Stimulated activated CD4-positive, alpha-beta T cell treated with anti-CD3 and anti-CD28 coated beads, Interleukin-1b, Interleukin-23, amount 100 ng/mL, for 1 hour (primary cell): ENCODE measurements at places on chromosomes 4 and X.

- no peak for DNase-seq
Observed at GRCh38 chr4:55355555-55355954, 9.5 kb downstream of the SRD5A3 start.

GRCh38 chr4:181225616-181226261, 1017.5 kb upstream of the TENM3 start:
- no peak for DNase-seq

GRCh38 chr4:11436673-11437072, 8.0 kb upstream of the HS3ST1 start:
- DNase-seq: no peak

DNA sequence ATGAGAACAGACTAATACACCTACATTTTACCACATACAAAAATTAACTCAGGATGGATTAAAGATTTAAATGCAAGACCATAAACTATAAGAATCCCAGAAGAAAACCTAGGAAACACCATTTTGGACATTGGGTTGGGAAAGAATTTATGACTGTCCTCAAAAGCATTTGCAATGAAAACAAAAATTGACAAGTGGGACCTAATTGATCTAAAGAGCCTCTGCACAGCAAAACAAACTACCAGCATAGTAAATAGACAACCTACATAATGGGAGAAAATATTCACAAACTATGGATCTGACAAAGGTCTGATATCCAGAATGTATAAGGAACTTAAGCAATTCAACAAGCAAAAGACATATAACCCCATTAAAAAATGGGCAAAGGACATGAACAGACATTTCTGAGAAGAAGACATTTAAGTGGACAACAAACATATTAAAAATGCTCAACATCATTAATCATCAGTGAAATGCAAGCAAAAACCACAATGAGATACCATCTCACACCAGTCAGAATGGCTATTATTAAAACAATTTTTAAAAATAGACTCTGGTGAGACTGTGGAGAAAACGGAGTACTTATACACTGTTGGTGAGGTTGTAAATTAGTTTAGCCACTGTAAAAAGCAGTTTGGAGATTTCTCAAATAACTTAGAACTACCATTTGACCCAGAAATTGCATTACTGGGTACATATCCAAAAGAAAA, 221.7 kb upstream of the DIPK2B start:
- DNase-seq: no peak

DNA sequence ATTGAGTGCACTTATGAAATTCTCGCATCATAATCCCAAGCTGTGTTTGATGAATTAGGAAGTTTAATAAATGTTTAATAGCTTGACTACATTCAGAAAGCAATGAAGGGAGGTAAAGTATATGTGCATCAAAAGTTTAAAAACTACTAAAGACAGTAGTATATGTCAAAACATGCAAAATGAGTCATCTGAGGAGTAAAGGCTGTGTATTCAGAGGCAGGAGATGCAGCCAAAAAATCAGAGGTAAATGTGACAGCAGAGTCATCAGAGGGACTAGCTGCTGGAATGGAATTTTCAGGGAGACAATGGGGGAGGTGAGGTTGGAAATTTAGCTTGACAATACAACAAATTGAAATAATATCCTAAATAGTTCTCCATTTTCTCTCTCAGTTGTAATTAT, 127.0 kb upstream of the FUNDC1 start:
- no peak for DNase-seq

DNA sequence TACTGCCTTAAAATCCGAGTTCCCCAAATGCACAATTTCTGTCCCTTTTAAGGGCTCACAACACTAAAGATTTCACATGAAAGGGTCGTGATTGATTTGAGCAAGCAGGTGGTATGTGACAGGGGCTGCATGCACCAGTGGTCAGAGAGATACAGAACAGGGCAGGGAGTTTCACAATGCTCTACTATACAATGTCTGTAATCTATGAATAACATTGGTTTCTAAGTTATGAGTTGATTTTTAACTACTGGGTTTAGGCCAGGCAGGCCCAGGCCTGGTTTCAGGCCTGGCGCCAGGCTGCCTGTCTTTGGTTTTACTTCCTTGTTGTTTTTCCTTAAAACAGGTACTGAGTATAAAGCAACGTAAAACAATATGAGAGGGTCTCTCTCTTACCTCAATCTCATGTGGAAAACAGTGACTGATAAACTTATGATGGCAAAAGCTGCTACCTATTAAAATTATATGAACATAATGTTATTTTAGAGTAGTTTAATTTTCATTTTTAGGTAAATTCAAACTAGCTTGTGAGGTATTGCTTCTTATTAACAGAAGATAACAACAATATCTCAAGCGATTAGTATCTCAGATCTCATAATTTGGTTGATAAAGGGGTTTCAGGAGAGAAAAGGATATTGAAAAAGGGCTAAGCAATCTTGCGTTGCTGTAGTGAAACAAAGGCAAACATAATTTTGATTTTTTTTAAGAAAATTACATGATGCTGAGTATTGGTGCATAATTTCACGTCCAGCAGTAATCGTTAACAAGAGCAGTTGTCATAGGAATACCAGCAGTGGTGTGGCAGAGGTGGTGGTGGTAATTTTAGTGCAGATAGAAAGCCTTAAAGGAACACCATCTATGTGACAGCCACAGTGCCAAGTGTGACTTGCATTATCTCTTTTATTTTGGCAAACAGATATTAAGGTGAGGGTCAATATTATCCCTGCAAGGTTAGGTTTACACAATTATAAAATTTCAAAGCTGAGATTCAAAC, 944.4 kb upstream of the GRID2 start:
- DNase-seq: no peak

GRCh38 chrX:109902665-109903064, 100.2 kb upstream of the TMEM164 start:
- DNase-seq: no peak

GRCh38 chrX:2717312-2717711, 26.2 kb downstream of the CD99 start:
- no peak for DNase-seq

DNA sequence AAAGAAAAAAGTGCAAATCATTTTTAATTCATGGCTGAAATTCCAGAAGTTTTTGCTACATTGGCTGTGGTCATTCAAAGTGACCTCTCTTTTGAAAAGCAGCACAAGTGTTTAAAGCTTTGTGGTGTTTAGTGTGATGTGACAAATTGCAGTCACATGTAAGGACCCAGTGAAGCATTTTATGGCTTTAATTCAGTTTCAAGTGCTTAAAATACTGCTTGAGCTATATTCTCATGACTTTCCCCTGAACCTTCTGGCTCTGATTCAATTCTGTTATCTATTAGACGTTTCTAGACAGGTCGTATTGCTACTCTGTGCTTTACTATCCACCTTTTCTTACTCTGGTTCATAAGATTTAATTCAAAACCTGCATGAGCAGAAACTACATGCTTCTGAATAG, 105.8 kb downstream of the FAT4 start:
- DNase-seq: no peak

DNA sequence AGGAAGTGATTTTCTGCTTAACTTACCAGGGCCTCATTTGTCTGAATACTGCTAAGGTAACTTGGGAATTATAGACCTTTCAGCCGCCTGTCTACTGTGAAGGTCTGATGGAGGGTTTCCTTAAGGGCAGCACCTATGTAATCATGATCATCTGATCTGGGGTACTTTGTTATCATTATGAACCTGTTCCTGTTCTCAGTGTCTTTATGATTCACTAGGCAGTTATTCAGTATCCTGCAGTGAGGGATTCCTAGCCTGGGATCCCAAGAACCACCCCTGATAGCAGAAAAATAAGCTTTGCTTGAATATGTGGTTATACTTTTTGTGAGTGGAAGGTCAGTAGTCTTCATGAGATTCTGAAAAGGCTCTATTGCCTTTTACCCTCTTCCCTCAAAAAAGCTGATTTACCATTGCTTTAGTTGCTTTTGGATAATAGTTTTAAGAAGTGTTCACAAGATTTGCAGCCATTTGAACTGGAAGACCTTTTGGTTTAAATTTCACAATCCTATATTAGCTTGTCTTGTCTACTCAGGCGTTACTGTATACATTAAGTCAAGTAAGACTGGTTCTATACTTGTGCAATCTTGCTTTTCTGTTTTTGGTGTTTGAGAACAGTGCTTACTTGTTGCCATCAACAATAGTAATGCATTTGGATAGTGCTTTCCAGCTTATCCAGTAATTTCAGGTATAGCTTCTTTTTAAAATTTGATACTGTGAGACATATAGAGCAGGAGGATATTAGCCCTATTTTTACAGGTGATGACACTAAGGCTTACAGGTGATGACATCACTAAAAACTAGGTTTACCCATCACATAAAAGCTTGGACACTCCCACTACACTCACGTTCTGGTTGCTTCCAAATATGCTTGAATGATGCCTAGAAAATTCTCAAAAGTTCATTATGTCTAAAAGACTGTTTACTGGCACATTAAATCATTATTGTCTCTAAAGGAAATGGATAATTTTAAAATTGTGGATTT, 60.0 kb downstream of the FHIP1A start:
- DNase-seq: no peak

- no peak for DNase-seq
Observed at GRCh38 chr4:87322754-87323153, at the start of gene HSD17B13. TSS of gene HSD17B13 (minus strand) at chr4:87322882. CDS start at chr4:87322841, 41 bp downstream.

DNA sequence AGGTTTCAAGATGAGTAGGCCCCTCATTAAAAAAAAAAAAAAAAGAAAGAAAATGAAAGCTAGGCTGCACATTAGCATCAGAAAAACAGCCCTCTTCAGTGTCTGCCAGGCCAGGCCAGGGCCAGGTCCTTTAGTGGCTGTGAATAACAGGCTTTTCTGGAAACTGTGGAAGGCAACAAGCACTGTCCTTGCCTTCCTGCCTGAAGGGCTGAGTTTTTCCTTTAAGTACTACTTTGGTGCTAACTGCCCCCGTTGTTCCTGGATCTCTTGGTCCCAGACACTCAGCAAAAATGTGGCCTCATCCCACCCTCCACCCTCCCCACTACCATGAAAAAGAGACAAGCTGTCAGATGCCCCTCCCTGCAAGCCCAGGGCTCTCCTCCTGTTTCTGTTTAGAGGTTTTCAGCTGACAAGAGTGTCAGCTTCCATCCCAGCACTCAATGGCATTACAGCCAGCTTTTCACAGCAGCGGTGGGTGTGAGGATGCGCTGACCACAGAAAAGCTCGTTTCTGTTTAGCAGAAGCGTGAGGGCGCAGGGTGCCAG, 174.2 kb downstream of the NHS start:
- DNase-seq: no peak

DNA sequence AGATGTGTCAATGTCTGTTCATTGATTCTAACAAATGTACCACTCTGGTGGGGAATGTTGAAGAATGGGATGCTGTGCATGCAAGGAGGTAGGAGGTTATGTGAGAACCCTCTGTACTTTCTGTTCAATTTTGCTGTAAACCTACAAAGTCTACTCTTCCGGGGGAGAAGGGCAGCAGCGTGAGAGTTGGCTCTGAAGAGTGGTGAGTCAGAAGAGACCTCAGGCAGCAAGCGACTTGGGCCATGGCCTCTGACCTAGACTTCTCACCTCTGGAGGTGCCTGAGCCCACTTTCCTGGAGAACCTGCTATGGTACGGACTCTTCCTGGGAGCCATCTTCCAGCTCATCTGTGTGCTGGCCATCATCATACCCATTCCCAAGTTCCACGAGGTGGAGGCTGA, 26.7 kb downstream of the MANBA start:
- no peak for DNase-seq
